Activated CD4-positive, alpha-beta memory T cell treated with anti-CD3 and anti-CD28 coated beads for 36 hours (primary cell): ENCODE measurements at places on chromosomes 16 and 17. TPM values are rescaled to one million over a fixed set of nuclear protein-coding genes. Genes with fewer than 3 reads are reported as not detected.
A peak's percentile ranks its signal among the peaks of the same experiment; 100 is the strongest.

Gene SOST
- total RNA-seq = not detected

Gene NPIPB5
- total RNA-seq = 132 TPM

DNA sequence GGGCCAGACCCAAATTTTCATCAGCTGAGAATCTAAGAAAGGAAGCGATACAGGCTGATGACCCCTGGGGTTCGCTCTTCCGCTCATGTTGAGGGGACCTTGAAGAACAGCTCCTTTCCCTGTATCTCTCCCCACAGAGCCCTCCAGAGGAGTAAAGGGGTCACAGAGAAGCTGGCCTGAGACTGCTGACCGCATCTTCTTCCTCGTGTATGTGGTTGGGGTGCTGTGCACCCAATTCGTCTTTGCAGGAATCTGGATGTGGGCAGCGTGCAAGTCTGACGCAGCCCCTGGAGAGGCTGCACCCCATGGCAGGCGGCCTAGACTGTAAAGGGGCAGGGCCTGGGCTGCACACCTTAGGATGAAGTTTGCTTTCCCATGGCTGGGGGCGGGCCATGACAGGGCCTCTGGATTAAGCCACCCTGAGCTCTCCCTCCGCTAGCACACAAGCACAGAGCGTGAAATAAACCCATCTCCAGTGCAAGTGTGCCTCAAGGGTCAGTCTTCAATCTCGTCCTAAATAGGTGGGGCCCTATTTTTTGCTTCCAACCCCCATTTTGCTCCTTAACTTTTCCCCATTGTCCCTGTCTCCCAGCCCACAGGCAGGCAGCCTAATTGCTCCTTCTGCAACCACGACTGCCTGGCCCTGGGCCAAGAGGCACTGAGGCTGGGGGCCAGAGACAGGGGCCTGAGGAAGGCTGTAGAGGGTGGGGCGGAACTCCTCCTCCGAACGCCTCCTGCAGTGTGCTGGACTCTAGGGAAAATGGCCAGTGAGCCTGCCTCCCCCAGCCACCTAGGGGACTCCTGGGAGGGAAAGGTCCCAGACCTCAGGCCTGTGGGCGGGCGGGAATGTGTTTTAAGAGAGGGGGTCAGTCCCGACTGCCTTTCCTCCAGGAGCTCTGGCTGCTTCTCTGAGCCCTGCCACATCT, 3.6 kb downstream of the ZACN start:
- DNase-seq = no peak
- H3K27ac ChIP-seq = no peak overlapping the region
- H3K4me3 ChIP-seq = no peak overlapping the region
- peaks cover 16% of the 10 kb centered on the region for H3K4me1 ChIP-seq

- H3K27me3 ChIP-seq = no peaks in the 10 kb centered on the region
- no peak for DNase-seq
- H3K27ac ChIP-seq = no peak overlapping the region
- no peaks in the 10 kb centered on the region for H3K36me3 ChIP-seq
- H3K4me3 ChIP-seq = no peak overlapping the region
- no peaks in the 10 kb centered on the region for H3K4me1 ChIP-seq
These were observed 41.8 kb upstream of the CDH8 start for GRCh38 chr16:62077998-62078397.

DNA sequence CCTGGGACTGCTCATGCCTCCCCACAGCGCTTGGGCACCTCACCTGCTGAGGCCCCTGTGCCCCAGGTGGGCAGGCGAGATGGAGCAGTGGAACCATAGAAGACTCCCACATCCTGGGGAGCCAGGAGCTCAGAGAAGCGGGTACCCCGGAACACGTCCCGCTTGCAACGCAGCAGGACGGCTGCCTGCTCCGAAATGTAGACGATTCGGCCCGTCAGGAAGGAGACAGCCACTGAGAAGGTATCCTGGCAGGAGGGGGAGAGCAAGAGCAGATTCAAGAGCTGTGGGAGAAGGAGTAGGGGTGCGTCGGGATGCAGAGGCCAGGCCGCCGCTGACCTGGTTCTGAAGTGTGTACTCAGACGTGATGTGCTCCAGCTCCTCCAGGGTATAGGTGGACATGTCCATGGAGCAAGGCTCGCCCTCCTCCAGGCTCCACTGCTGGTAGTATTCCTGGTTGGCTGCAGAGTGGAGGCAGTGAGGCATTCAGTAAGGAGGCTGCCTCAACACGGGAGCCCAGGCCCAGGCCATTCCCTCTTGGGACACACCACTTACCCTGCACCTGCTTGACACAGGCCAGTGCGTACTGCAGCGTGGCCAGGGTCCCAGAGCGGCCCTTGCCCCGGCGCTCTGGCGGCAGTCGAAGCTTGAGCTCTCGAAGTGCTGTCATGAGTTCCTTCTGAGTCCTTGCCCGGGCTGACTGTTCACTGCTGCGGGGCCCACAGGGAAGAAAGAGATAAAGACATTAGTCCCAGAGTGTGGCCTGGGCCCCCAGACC, 2.6 kb downstream of the PER1 start:
- H3K4me1 ChIP-seq = peaks cover 25% of the 10 kb centered on the region
- DNase-seq = no peak
- H3K27ac ChIP-seq = no peak overlapping the region

- peak; percentile 45 for DNase-seq
- no peaks in the 10 kb centered on the region for H3K36me3 ChIP-seq
- H3K4me3 ChIP-seq = peak overlapping the region; percentile 26
- peaks cover 13% of the 10 kb centered on the region for H3K27me3 ChIP-seq
- H3K4me1 ChIP-seq = peaks cover 35% of the 10 kb centered on the region
These were observed 265.8 kb upstream of the TNRC6C start for GRCh38 chr17:77692571-77693161.

GRCh38 chr17:39648616-39649366, 11.8 kb downstream of the STARD3 start:
- DNase-seq = no peak
- no peak overlapping the region for H3K27ac ChIP-seq
- H3K4me3 ChIP-seq = no peak overlapping the region
- H3K36me3 ChIP-seq = peaks cover 1% of the 10 kb centered on the region
- no peaks in the 10 kb centered on the region for H3K27me3 ChIP-seq

GRCh38 chr17:40038882-40039513, 15.2 kb downstream of the MED24 start:
- H3K27me3 ChIP-seq = no peaks in the 10 kb centered on the region
- H3K36me3 ChIP-seq = peaks cover 5% of the 10 kb centered on the region
- H3K4me3 ChIP-seq = no peak overlapping the region
- H3K4me1 ChIP-seq = no peaks in the 10 kb centered on the region
- DNase-seq = no peak
